Stimulated activated CD8-positive, alpha-beta memory T cell treated with anti-CD3 and anti-CD28 coated beads, Interleukin-4, amount 100 ng/mL, for 1 hour (primary cell): ENCODE measurements at places on chromosomes 5 and 9.

DNA sequence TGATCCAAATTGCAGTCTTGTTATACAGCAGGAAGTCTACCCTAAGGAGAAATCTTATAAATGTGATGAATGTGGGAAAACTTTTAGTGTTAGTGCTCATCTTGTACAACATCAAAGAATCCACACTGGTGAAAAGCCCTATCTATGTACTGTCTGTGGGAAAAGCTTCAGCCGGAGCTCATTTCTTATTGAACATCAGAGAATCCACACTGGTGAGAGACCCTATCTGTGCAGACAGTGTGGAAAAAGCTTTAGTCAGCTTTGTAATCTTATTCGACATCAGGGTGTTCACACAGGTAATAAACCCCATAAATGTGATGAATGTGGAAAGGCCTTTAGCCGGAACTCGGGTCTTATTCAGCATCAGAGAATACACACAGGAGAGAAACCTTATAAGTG lies 10.4 kb downstream of the ZNF189 start:
- no peak for DNase-seq

DNA sequence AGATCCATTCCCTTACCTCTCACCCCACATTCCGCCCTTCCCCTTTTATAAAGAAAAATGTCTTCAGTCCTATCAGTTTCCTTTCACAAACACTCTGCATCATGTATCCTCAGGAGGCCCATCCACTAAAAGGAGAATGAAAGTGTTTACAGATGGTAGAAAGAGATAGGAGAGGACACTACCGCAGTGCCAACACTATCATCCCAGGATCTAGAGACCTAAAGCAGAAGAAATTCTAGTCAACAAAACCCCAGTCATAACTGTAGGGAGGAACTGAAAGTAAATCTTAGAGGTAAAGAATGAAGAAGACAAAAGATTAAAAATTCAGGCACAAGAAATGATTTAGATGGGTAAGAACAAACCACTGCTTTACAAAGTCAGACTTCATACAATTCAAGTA lies 114.1 kb downstream of the MLLT3 start:
- no peak for DNase-seq

DNA sequence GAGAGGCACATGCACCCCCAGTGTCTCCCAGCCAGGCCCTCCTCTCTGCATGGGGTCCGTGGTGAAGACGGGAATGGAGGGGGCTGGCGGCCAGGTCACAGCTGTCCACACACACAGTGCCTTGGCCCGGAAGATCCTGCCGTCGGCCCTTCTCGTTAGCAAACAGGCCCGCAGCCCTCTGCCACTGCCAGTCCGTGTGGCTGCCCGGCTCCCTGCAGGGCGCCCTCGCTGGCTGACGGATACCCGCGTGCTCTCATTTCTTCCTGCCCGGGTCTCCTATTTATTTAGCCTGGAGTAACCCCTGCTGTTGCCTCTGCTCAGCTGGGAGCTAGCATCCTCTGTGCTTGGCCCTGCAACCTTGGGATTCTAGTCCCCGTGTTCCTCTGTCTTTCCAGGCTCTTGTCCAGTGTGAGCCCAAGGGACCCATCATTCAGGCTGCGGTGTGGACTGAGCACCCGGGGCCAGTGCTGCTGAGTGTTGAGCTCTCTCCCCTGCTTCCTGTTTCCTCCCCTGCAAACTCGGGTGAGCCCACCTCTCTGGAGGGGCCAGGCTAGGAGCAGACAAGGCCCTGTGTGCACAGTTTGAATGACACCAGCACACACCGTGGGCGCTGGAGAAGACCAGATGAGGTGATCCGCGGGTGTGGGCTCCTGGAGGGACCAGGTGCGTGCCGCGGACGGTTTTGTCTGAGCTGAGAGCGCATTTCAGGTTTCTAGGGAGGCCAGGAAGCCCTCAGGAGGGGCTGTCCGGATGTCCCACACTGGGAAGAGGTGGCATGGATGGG lies 14.6 kb upstream of the RNU6ATAC start:
- DNase-seq = no peak

GRCh38 chr9:38006163-38006562 lies 62.9 kb downstream of the SHB start:
- no peak for DNase-seq
